Motor neuron (in vitro differentiated cells): ENCODE measurements at places on chromosomes 5 and 9. TPM values are rescaled to one million over a fixed set of nuclear protein-coding genes. Genes with fewer than 3 reads are reported as not detected.

Gene SPATA31C1
- total RNA-seq = 0.57 and 0.78 TPM in 2 replicates

Gene NFIB
- 2.8 and 3.6 TPM in 2 replicates for total RNA-seq

Gene CDX1
- 0.36 and 0.46 TPM in 2 replicates for total RNA-seq

Gene GABRA6
- total RNA-seq = 0.24 and 1.1 TPM in 2 replicates

Gene HMHB1
- not detected in 2 replicates for total RNA-seq

Gene DAB2IP
- 20.0 and 20.2 TPM in 2 replicates for total RNA-seq

- no peak for ATAC-seq
These were observed 25.9 kb upstream of the AP3B1 start for GRCh38 chr5:78320401-78320800.

DNA sequence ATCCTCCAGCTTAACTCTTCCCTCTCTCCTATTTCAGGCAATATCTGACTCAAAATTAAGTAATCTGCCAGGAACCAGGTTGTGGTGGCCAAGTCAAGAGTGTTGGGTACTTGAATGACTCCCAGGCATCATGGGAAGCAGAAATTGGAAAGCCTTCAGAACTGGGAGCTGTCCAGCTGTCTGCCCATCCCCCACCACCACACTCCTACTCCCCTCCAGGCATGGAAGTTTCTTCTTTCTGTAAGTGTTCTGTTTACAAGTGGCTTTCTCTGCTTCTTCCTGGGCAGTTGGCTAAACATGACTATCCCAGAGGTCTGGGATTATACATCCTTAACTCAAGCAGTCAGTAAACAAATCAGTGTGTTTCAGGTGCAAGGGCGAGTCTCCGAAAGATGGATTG lies 14.6 kb upstream of the PBX3 start:
- no peak for ATAC-seq

DNA sequence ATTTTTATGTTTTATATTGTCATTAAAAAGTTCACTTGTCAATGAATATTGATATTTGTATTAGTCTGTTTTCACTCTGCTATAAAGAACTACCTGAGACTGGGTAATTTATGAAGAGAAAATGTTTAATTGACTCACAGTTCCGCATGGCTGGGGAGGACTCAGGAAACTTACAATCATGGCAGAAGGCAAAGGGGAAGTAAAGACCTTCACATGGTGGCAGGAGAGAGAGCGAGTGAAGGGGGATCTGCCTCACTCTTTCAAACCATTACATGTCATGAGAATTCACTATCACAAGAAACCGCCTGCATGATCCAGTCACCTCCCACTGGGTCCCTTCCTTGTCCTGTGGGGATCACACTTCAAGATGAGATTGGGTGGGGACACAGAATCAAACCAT lies 27.4 kb downstream of the SRD5A1 start:
- no peak for ATAC-seq

DNA sequence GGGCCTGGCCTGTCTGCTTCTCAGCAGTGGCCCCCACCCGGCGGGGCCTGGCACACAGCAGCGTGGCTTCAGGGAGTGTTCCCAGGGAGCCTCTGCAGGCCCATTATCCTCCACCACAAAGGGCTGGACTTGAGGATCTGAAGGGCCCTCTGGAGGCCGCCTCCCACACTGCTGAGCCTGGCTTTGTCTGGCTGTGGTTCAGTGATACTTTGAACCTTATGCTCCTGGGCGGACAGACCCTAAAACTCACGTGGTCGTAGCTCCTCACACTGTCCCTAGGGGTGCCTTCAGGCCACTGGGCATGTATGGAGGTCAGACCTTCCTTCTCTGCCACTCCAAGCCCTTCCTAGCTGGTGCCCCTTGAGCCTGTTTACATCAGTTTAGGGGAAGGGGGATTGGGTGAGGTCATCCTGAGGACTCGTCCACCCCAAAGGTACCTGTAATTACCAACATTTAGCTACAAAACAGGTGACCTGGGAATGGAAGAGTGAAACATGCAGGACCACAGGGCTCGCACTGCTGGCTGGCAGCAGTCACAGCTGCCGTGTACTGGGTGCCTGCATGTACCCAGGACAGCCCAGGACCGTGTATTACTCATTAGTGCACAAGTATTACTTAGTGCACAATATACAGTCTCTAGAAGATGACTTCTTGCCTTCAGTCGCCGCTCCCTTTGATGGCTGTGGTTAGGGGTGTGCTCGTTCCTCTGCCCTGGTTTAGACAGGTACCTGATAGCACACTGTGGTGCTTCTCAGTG lies 8.5 kb downstream of the GRHPR start:
- peak; percentile 73 for ATAC-seq
